Stimulated activated CD8-positive, alpha-beta memory T cell treated with anti-CD3 and anti-CD28 coated beads, Interleukin-7, amount 100 ng/mL, for 4 hours (primary cell): ENCODE measurements at places on chromosomes 1 and 21.

- DNase-seq = no peak
These were observed 16.6 kb downstream of the TMCC2 start for GRCh38 chr1:205244384-205244783.

GRCh38 chr1:27778056-27778455 lies 5.0 kb downstream of the STX12 start:
- no peak for DNase-seq

- no peak for DNase-seq
These were observed at the start of gene MAP3K6 for GRCh38 chr1:27366411-27367159. Gene MAP3K6 (minus strand): TSS chr1:27366961. CDS start chr1:27366597, 364 bp downstream.

DNA sequence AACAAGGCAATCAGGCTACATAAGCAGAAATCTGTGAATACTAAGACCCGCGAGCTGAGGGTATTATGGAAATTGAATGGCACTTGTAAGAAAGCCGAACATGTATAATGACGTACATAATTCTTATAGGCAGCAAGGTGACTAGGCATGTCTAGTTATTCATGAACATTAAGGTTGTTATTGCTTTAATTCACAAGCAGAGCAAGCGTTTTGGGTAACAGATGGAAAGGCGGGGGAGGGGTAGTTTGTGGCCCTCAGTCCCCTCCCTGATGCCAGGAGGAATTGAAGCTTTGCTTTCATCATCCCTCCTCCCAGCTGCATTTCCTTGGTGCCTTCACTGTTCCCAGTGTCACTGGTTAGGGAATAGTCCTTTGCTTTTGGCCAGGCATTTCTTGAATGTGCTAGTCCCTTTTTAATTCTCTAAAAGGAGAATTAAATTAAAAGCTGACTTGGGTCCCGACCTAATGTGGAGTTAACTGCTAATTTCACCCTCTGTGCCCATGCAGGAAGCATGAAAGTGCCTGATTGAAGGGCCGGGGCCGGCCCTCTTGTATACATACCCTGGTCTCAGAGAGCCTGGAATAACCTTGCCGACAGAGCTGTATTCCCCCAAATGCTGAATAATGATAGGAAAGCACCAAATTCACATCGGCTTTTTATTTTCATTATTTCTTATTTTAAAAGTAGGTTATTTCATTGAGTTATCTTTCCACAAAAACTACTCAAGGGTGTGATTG lies 42.5 kb downstream of the RYR2 start:
- DNase-seq = no peak

DNA sequence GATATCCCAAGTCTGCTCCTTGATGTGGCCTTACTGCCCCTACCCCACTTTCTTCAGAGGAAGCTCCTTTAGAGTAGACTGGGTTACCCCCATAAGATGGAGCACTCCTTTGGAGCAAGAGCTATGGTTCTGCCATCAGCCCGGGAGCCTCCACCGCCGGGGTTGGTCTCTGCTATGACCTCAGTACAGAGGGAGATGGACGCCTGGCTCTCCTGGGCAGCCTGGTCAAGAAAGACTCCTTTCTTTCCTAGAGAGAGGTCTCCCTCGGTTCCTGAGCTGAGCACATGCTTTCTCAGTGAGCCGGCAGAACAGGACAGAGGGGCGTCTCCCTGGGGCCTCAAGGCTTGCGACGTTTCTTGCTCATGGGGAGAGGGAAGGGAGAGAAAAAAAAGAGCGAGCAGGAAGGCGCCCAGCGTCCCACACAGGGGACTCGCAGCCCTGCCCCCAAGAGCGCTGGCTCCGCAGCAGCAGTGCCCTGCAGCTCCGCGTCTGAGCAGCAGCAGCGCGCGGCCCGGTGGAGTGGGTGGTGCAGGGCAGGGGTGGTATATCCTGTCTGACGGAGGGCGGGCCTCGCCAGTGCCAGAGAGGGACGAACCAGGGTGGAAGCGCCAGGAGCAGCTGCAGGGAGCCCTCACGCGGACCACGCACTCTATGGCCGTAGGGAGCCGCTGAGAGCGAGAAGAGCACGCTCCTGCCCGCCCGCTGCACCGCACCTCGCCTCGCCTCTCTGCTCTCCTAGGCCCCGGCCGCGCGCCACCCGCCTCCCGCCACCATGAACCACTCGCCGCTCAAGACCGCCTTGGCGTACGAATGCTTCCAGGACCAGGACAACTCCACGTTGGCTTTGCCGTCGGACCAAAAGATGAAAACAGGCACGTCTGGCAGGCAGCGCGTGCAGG lies at the start of gene PKP1:
PKP1 (plus strand) TSS at position 576 of the 899 bp plus-strand sequence; CDS start at position 773, 197 bp downstream.
- no peak for DNase-seq
